ENCODE measurements at places on chromosomes 1 and 21. TPM values are rescaled to one million over a fixed set of nuclear protein-coding genes. Genes with fewer than 3 reads are reported as not detected.

Gene KRTAP12-1
- total RNA-seq: not detected

Gene LGR6
- 0.73 TPM for total RNA-seq

Gene CADM3
- total RNA-seq: 3.2 TPM

Gene TCEA3
- 91.1 TPM for total RNA-seq

DNA sequence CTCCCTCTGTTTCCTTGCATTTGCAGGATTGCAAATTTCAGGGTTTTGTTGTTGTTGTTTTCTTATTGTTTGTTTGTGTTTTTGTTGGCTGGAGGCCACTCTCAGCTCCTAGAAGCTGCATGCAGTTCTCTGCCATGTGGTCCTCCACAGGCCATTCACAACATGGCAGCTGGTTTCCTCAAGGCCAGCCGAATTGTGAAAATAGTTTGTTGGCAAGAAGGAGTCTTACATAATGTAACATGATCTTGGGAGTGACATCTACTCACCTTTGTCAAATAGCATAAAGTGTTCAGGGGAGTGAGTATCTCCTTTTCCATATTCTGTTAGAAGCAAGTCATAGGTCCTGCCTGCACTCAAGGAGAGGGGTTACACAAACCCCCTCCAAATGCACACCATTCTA, 10.6 kb upstream of the UAP1 start:
- no peak for DNase-seq

- no peak for DNase-seq
Measured at GRCh38 chr1:77263708-77264107, 18.1 kb upstream of the AK5 start.

DNA sequence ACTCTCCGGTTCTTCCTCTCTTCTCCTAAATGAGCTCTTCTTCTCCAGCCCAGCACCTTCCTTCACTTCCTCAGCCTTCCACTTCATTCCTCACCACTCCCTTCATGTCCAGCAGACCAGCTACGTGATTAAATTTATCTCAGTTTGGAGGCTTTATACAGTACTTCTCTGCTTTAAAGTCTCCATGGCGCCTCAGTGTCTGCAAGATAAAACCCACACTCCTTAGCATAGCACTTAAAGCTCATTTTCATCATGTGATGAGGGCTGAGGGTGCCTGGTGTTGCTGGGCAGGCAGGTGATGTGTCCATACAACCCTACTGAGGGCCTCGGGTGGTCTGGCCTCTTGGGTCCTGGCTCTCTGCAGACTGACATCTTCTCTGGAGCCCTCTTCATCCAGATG, 7.7 kb downstream of the SLC5A9 start:
- no peak for DNase-seq

DNA sequence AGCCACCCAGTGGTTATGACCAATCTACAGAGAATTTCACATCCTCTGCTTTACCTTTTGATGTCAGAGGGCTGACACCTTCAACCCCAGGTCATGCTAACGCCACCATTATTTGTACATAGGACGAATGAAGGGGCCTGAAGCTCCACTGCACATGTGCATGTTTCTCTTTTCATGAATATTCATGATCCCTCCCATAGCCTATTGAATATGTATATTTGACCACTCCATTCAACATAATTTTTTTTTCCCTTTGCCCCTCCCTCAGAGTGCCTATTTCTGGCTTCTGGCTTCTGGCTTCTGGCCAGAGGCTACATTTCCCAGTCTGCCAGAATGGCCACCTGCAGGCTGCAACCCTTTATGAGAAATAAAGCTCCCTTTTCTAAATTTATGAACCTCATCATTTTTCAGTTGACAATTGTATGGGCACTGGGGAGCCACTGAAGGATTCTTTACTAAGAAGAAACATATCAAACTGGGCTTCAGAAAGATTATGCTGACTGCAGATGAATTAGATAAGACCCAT, 406.7 kb downstream of the SIPA1L2 start:
- no peak for DNase-seq

Data from stomach (tissue), 19 donors.